ENCODE measurements at places on chromosomes 12 and 14.

DNA sequence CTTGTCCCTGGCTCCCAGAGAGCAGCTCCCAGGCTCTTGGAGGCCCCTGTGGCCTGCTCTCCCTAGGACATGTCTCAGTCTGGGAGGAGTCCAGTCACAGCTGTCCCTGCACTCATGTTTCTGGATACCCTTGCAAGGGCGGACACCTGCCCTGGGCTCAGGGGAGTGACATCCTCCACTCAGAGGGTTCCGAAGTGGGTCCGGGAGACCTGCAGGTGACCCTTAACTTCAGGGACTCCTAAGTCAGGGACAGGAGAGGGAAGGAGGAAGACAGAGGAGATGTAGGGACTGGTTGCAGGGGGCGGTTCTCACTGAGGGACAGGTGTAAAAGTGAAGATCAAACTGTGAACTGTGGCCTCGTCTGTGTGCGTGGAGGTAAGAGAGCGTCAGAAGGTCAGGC, 37.6 kb downstream of the CACNA2D4 start:
- DNase-seq = no peak

- no peak for DNase-seq
These were observed 410.7 kb downstream of the TMEM117 start for GRCh38 chr12:44246482-44247105.

DNA sequence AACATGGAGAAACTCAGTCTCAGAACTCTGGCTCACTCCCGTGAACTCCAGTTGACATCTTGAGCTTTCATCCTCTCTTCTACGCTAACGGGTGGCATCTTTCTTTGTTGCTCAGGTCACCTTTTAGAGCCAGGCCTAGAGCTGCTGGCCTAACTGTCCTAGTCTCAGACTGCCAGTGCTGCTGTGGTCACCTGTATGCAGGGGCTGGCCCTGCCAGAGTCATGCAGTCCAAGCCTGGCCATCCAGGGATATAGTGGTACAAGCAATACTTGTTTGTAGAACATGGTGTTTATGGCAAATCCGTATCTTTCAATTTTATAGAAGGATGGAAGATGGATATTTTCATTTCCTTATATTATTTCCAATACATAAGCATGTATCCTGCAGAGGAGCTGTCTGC, 117.2 kb downstream of the PELI2 start:
- no peak for DNase-seq

GRCh38 chr14:105257464-105257863, 9.1 kb downstream of the BTBD6 start:
- DNase-seq = no peak

DNA sequence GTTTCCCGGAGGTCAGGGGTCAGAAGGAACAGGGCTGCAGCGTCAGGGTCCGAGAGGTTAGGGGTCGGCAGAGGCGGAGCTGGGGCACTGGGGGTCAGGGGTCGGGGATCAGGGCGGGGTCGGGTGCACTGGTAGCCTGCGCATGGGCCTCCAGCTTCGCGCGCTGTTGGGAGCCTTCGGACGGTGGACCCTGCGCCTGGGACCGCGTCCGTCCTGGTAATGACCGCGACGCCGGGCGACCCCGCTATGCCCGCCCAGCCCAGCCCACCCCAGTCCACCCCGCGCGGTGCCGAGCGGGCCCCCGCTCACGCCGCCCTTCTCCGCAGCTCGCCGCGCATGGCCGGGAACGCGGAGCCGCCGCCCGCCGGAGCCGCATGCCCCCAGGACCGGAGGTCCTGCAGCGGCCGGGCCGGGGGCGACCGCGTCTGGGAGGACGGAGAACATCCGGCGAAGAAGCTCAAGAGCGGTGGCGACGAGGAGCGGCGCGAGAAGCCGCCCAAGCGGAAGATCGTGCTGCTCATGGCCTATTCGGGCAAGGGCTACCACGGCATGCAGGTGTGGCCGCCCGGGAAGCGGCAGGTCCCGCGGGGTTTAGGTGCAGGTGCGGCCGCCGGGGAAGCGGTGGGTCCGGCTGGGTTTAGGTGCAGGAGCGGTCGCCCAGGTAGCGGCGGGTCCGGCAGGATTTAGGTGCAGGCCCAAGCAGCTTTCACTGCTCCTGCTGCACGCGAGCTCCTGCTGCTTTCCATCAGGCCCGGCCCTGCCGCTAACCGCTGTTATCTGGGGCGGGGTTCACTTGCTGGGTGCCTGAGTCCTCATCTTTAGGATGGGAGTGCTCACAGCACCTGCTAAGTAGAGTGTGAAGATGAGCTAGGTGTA, 743 bp downstream of the PUS1 start:
- no peak for DNase-seq

- DNase-seq = peak; percentile 53
These were observed 55.9 kb downstream of the DYNC1H1 start for GRCh38 chr14:102020058-102020971.

DNA sequence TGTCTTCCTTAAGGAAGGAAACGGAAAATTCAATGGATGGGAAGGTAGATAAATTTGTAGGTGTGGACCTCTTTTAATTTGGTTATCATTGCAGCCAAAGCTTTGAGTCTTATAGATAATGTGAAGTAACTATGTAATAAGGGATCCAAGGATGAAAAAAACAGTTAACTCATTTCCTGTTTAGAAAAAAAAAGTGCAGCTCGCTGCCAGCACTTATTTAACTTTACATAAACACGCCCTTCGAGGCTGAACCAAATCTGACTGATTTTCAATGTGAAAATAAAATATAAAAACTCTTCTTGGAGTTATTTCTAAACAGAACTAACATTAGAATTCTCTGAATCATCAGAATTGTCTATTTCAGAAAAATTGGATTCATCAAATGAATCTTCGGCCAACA, 7.0 kb downstream of the NUBPL start:
- DNase-seq = no peak

- no peak for DNase-seq
These were observed 105.2 kb downstream of the GARIN6 start for GRCh38 chr12:99752740-99753139.

DNA sequence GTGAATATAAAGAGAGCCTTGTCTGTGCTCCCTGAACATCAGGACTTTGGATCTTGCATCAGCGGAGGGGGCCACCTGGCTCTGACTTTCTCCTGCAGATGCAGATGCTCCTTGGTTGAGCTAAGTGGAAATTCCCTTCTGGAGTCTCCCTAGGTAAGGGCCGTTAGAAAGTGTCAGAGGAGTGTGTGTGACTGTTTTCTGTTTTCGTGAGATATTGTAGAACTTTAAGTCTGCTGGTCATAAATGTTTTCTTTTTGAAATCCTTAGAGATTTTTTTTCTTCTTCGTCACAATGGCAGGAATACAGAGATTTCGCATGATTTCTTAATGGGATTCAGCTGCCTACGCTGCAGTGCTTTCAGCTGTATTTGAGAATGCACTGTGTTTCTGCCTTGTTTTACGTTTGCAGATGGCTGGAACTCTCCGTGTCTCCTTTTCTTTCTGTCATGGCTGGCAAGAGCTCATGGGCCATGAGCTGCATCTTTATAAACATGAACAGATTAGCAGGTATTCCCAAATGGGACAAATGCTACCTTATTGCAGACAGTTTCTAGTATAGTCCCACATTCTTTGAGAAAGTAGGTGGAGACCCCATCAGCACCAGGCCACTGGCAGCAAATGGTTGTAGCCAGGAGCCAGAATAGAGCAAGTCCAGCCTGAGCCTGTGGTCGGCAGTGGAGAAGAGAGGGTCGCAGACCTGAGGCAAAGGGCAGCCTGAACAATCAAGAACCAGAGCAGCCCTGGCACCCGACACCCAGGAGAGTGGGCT, 76.2 kb upstream of the FRMD6 start:
- DNase-seq = no peak

DNA sequence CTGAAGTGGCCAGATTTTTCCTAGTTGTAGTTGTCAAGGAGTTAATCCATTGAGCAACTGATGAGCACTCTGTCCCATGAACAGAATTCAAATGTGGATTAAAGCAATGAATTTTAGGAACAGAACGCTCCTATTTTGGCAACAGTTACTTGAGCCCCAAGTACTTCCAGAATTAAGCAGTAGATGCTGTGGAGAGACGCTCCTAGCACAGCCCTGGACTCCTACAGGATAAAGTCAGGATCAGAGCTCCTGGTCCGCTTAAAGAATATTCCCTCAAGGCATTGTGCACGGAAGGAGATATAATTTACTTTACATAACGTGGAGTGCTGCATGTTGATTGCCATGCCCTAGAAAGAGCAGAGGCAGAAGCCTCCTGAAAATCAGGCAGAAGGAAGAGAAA, 53.4 kb downstream of the FLRT2 start:
- DNase-seq = no peak

GRCh38 chr14:47102472-47102871, 450.9 kb upstream of the RPL10L start:
- DNase-seq = no peak

- DNase-seq = no peak
These were observed 190.2 kb upstream of the HMGA2 start for GRCh38 chr12:65634061-65634460.

DNA sequence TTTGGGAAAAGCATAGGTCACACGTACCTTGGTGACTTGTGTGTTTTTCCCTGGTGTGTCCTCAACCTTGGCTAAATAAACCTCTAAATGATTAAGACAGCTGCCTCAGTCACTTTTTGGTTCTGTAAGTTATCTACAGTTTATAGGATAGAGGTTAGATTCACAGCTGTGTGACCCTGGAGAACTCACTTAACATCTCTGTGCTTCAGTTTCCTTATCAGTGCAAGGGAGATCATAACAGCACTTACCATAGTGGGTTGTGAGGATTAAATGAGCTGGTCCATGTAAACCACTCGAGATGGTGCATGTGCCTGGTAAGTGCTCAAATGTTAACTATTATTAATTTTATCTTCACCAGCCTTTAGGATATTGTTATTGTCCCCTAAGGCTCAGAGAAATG, 35.4 kb upstream of the CHST11 start:
- no peak for DNase-seq

GRCh38 chr12:62603811-62604098, 137.1 kb downstream of the MON2 start:
- DNase-seq = no peak

- DNase-seq = no peak
These were observed 696 bp upstream of the GPHN start for GRCh38 chr14:66507181-66507721.

- no peak for DNase-seq
These were observed 197.1 kb downstream of the EXOC5 start for GRCh38 chr14:57071639-57072038.

- no peak for DNase-seq
These were observed 798.5 kb downstream of the DIO2 start for GRCh38 chr14:79412822-79413221.

DNA sequence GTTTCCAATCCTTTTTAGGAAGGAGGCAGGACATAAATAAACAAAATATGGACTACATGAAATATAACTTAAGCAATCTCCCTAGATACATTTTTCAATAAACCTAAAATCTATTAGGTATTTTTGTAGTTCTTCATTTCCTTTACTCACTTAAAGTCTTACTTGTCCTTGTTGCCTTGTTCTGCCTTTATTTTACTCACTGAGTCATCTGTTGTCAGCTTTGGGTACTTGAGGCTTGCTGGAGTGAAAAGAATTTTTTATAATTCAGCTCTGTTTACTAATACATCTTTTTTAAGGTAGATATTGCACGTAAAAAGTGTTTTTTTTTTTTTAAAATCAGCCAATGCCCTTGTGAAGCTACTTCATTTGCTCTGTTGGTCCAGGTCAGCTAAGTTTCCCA, 216.2 kb downstream of the PELI2 start:
- no peak for DNase-seq

DNA sequence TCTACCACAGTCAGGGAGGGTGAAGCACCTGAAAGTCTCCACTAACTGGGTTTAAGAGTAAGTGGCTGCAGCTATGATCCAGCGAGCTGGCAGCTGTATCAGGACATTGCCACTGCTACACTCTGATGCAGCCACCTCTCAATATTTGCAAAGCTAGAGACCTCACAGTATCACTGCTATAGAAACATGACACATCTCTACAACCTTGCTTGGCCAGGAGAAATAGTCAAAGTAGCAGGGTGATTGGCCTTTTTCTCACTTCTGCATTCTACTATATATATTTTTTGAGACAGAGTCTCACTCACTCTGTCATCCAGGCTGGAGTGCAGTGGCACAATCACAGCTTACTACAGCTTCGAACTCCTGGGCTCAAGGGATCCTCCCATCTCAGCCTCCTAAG, 9.3 kb upstream of the FMNL3 start:
- no peak for DNase-seq

GRCh38 chr12:111643427-111643826, 42.3 kb downstream of the BRAP start:
- DNase-seq = no peak

GRCh38 chr12:96606644-96607043, 117.3 kb downstream of the CFAP54 start:
- DNase-seq = no peak

DNA sequence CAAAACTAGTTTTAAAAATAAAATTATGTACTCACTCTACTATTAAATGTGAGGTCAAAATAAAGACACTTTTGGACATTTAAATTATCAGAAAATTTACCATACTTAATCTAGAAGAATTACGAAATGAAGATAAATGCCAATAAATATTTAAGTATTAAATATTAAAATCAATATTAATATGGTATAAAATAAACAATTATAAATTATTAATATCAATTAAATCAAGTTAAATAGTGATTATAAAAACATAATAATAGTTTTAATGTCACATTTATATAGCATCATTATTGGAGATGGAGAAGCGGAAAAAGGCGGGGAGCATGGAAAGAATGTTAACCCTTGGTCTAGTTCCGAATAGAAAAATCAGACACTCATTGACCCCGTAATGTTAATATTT, 224.3 kb upstream of the MDGA2 start:
- DNase-seq = no peak

GRCh38 chr14:96134508-96134907, 70.1 kb upstream of the BDKRB2 start:
- no peak for DNase-seq

DNA sequence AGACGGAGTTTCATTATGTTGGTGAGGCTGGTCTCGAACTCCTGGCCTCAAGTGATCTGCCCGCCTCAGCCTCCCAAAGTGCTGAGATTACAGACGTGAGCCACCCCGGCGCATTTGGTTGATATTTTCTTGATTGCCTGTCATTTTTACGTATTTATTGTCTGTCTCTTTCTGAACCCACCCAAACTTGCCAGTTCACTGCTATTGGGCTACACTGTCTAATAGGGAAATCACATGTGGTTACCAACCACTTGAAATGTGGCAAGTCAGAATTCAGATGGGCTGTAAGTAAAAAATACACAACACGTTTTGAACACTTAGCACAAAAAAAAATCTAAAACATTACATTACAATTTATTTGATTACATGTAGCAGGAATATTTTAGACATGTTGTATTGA, 2.1 kb downstream of the WSB2 start:
- DNase-seq = no peak

DNA sequence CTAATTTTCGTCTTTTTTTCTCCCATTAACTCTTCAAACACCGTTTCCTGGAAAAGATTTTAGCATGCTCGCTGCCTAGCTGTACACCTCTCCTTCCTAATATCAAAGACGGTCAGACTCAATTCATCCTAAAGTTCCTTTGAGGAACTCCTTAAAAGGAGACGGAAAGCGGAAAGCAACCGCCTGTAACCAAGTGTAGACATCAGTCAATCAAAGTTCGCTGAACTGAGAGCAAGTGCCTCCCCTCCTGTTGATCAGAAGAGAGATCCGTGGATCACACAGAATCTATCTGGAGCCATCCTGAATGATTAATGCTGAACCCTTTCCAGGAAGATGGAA, 412 bp upstream of the TEP1 start:
- no peak for DNase-seq

Measured in skeletal muscle cell (primary cell).